ENCODE measurements at places on chromosomes 6 and 20.

- DNase-seq, result no peak
These were observed 236.5 kb downstream of the CDKAL1 start for GRCh38 chr6:20770773-20771172.

GRCh38 chr6:163354085-163354484 is 60.4 kb upstream of the QKI start:
- no peak for DNase-seq

DNA sequence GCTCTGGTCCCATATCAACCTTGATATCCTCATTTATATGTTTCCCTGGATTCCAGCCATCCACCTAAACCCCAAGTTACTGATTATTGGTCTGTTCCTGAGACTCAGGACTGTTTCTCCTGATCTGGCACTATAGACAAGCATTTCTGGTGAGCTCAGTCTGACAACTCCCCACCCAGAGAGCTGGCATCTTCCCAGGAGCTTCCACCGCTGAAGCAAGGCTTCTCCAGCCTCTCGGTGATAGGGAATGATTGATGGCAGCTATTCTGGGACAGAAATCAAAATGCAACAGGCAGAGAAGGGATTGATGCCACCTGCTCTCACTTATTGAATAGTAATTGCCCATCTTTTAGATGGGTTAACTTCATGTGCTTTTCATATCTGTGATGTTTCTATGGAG is 169.7 kb upstream of the GGTLC1 start:
- DNase-seq, result no peak

DNA sequence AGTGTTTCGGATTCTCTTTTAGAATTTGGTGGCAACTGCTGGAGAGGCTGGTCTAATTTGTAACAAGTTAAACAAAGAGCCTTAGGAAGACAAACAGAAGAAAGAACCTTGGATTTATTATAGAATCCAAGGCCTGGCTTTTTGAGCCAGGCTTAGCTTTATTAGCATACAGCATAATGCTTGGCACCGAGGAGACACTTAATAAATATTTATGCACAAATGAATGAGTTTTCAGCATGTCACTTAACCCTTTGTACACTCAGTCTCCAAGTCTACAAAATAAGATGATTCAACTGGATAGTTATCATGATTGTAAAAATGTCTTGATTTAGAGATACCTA is 38.2 kb upstream of the AFDN start:
- no peak for DNase-seq

GRCh38 chr6:55528624-55529023 is 50.4 kb downstream of the HMGCLL1 start:
- DNase-seq, result no peak

DNA sequence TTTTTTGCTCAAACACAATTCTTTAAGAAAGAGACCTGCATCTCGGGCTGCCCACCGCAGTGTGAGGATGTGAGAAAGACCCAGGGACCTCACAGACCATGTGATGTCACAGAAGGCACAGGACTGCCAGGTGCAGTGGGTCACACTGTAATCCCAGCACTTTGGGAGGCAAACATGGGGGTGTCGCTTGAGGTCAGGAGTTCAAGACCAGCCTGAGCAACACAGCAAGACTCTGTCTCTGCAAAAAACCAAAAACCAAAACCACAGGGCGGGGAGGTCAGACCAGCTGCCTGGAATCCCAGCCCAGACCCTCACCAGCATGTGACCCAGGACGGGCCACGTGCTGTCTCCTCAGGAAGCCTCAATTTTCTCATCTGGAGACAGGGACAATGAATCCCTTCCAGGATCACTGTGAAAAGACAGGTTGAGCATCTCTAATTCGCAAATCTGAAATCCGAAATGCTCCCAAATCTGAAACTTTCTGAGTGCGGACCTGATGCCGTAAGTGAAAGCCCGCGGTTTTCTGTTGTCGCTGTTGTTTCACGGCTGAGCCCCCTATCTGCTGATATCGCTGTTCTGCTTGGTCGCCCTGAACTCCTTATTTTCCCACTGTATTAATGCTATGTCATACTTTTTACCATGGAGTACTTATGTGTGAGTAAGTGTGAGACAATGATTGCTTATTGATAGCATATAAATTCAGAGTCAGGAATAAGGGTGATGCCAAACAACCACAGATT is 159.5 kb upstream of the PTPN1 start:
- DNase-seq, result no peak

- no peak for DNase-seq
These were observed 9.5 kb upstream of the SLC17A3 start for GRCh38 chr6:25883536-25883935.

GRCh38 chr6:148972481-148972880 is 225.7 kb downstream of the UST start:
- DNase-seq, result peak; percentile 46

GRCh38 chr6:19827903-19828302 is 9.3 kb upstream of the ID4 start:
- no peak for DNase-seq

- peak; percentile 29 for DNase-seq
These were observed 26.5 kb downstream of the BCKDHB start for GRCh38 chr6:80133020-80133419.

GRCh38 chr6:41531591-41532582 is 14.3 kb upstream of the FOXP4 start:
- no peak for DNase-seq
